ENCODE measurements at places on chromosomes 13 and 19. TPM values are rescaled to one million over a fixed set of nuclear protein-coding genes. Genes with fewer than 3 reads are reported as not detected.

RETN gene
- 2.0 TPM for total RNA-seq

DNA sequence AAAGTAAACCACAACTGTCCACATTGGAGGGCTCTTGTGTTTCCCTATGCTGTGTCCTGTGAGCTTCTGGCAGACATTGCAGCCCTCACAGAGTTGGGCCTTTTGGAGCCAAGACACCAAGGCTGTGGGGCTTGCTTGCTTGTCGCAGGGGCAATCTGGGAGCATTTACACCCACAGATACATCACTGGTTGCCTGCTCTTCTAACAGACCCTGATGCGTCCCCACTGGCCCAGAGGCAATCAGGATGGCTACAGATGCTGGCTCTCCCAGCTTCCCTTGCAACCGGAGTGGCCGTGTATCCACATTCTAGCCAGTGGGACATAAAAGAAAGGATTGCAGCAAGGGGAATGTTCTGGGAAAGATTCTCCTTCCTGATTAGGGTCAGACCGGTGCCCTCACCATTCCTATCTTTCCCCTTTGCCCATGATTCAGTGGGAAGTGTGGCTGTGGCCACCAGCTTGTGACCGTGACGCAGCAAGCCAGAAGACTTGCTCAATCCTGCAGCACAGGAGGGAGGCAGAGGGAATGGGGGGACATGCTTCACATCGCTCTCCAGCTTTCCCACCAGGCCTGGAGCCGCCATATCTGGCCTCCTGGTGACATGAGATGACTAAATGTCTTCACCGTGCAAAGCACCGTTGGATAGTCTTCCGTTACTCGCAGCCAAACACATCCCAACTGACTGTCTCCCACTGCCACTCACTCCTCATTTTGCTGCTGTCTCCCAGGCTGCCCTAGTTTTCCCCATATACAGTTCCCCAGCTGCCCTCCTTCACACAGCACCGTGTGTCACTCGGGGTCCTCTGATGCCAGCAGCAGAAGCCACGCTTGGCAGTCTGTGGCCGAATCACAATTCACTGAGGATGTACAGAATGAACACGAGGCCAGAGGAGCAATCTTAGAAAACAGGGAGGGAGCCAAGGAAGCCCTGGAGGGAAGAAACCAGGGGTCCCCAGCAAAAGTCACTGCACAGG is 151.0 kb downstream of the DPF1 start:
- DNase-seq = no peak

DNA sequence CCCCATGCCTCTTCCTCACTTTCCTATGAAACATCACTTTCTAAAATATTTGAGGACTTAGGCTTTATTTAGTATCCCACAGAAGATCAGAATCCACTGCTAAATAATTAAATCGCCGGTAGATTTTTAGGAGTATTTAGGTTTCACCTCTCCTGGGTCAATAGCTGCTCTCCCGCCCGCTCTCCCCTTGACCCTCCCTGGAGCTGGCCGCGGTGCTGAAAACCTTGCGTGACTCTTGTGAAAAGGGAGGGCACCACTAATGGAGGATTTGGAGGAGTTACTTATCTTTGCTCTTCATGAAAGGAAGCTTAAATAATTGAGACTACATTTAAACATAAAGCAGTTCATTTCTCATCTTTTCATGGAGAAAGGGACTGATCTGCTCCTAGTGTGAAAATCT is 14.1 kb downstream of the POU4F1 start:
- DNase-seq = peak; percentile 77

DNA sequence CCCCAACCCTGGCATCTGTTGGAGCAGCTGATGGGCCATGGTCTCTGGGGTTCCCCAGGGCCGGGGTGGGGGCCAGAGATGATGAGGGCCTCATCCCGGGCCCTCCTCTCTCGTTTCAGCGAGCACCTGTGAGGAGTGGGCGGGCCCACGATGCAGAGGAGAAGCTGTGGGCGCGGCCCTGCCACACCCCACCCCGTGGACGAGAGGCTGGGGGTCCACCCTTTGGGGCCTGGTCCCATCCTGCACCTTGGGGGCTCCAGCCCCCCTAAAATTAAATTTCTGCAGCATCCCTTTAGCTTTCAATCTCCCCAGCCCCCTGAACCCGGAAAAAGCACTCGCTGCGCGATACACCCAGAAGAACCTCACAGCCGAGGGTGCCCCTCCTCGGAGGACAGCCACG is 5.6 kb downstream of the HMG20B start:
- DNase-seq = no peak

RGCC gene
- 24.1 TPM for total RNA-seq

ENOX1 gene
- 12.2 TPM for total RNA-seq

DNA sequence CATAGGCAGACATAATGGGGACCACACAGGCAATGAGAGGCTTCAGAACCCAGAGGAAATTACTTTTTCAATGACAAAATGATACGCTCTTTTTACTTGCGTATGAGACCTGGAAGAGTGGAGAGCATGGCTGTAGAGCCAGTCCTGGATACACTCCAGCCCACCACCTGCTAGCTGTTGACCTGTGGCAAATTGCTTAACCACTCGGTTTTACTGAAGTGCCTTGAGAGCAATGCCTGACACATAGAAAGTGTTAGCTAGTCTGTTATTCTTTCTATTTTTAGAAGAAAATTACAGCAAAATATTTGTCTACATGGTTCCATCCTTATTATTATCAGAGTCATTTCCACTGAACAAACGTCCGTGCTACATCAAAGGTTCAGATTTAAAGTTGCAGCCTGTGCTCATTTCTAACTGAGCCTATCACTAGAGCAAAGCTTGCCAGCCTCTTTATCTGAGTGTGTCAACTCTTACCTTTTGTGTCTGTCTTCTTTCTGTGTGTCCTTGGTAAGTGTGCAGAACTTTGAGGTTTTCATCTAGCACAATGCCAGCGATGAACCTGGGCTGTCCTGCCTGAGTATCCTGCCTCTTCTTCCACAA is 9.6 kb upstream of the GPR183 start:
- DNase-seq = no peak

- no peak for DNase-seq
These were observed 140.6 kb downstream of the LHFPL6 start for GRCh38 chr13:39462428-39462827.

- no peak for DNase-seq
These were observed 406.2 kb downstream of the KLF5 start for GRCh38 chr13:73464758-73465616.

CASP14 gene
- total RNA-seq = not detected

SERTAD3 gene
- 45.5 TPM for total RNA-seq

DNA sequence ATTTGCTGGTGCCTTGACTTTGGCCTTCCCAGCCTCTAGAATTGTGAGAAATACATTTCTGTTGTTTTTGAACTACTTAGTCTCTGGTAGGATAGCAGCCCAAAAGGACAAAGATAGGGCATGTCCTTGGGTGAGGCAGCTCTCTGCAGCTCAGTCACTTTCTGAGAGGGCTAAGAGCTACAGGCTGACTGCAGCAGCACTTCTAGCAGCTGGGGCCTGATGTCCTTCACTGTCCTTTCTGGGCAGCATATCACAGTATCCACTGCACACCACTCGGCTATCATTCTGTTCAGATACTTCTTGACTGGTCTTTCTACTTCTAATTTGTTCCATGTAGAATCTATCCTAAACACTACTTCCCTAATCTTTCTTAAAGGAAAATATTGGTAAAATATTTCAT is 68.5 kb upstream of the CLDN10 start:
- DNase-seq = no peak

GRCh38 chr13:91211510-91211909 is 136.0 kb upstream of the MIR17HG start:
- no peak for DNase-seq

S1PR4 gene
- 0.58 TPM for total RNA-seq

DEDD2 gene
- 11.7 TPM for total RNA-seq

DNA sequence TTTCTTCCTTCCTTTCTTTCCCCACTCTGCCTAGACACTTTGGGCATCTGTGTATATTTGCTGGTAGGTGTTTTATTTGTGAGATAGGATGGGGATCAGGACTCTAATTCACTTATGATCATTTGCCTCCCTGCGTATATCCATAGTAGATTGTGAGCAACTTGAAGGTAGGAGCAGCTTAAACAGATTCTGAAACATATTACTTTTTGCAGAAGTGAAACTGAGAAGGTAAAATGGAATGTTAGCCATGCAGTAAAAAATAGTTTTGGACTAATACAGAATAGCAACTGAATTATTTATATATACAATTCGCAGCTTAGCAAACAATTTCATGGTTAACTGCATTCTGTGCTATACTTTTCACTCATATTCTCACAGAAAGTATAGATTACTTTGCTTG is 38.7 kb downstream of the RNF6 start:
- DNase-seq = no peak

DNA sequence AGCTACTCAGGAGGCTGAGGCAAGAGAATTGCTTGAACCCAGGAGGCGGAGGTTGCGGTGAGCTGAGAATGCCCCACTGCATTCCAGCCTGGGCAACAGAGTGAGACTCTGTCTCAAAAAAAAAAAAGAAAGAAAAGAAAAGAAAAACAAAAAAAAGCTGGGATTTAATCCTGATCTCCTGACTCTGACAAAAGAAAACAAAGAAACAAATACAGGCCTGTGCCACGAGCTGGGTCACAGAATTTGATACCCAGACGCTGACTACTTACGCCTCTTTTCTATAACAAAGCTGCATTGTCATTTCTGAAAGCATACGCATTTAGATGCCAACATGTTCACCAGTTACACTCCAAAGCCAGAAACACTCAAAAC is 18.2 kb upstream of the GTF2F2 start:
- no peak for DNase-seq

DNA sequence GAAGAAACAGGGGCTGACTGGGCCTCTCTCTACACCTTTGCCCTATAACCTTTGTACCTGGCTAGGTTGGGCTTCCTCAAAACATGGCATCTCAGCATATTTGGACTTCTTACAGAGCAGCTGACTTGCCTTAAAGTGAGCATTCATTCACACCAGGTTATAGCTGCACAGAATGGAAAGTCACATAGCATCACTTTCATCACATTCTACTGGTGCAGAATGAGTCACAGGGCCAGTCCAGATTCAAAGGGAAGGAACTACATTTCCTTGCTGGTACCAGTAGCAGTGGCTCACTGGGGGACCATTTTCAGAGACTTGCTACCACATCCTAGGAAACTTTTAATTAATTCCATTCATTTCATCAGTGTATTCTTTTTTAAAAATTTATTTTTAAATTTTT is 20.3 kb upstream of the TPTE2 start:
- no peak for DNase-seq

DNA sequence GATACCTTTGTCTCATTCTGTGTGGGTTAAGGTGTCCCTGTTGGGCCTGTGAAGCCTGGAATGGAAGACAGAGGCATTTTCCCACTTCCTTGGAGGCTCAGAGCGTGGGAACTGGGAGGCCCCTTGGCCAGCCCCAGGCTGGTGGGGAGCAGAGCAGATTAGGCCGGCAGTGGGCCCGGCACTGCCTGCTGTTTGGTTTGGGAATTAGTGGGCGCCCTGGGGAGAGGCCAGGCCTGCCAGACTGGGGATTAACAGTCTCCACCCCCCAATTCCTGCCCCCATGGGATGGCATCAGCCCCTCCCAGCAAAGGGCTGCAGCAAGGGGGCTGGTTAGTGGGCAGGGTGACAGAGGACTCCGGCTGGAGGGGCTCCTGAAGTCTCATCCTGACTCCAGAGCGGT is 3.1 kb upstream of the BEST2 start:
- DNase-seq = no peak

GRCh38 chr19:8481201-8481600 is 21.2 kb downstream of the PRAM1 start:
- no peak for DNase-seq

DNA sequence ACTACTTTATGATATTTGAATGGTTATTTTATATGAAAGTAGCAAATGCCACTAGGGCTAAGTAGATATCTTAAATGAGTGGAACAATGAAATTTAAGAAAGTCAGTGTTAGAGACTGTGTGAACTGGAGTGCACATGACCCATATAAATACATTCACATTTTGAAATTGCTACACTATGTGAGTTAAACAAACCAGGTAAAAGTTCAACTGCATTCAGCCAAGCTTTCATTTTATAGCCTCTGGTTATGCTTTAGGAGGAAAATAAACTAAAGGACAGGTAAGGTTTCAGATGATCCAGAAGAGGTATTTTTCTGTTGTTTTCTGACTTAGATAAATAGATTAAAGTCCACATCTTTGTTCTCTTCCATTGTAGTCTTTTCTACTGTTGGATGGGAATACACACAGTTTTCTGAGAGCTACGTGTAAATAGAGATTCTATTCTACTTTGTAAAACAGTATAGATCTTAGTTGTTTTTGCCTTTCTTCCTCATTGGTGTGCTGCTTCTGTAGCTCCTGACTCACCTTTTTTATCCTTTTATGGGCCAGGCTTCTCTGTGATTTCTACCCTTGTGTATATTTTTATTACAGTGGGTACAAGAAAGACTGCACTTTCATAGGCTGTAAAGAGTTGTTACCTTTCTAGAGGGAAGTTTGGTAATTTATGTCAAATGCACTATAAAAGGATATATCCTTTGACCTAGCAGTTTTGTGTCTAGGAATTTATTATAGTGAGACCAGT is 54.6 kb upstream of the KCTD4 start:
- DNase-seq = no peak

GRCh38 chr19:1524287-1524971 is 552 bp downstream of the PLK5 start:
- DNase-seq = no peak

DNA sequence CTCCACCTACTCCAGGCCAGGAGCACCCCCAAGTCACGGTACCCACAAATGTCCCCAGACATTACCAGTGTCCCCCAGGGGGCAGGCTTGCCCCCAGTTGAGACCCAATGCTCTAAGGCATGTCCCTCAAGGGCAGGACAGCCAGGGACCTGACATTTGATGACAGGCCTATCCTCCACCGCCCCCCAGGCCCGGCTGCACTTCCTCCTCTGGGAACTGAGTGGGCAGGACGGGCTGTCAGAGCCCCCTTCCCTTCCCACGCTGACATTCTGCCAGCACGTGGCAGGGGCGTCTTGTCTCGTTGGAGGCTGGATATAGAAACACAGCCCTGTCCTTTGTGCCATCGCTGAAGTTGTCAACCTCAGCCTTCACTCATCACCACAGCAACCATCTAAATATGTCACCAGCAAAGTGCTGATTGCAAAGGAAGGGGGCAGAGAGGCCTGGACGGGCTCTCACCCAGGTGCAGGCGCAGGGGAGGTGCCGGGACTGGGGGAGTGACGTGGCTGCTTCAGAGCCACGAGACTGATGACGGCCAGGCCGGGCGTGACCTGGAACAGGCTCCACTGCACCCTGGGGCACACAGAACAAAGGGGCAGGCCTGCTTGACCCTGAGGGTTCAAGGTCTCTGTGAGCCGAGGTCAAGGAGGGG is 38.4 kb downstream of the GNG7 start:
- DNase-seq = no peak

ZNF302 gene
- total RNA-seq = 51.8 TPM

- DNase-seq = no peak
These were observed 219.5 kb upstream of the TSHZ3 start for GRCh38 chr19:31568724-31569123.

DNA sequence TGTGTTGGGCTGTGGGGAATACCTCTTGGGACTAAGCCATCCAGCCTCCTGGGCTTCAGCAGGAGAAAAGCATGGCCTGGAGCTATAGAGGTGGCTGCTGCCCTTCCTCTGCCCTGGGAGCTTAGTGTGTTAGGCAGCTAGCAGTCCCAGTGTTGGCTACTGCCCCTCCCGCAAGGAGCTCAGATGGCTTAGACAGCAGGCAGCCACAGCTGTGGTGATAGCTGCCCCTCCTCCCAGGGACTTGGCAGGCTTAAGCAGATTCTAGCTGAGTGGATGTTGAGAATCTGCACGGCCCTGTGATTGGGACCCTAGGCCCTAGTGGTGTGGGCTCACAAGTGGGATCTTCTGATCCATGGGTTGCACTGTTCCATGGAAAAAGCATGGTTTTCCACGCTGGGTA is 264.5 kb downstream of the TDRD3 start:
- DNase-seq = peak; percentile 24

NFKBIB gene
- total RNA-seq = 8.3 TPM

MEX3D gene
- 30.1 TPM for total RNA-seq

NLRP11 gene
- not detected for total RNA-seq

All from muscle of leg (tissue), 16 donors.